ENCODE measurements at places on chromosomes 11 and 22.

DNA sequence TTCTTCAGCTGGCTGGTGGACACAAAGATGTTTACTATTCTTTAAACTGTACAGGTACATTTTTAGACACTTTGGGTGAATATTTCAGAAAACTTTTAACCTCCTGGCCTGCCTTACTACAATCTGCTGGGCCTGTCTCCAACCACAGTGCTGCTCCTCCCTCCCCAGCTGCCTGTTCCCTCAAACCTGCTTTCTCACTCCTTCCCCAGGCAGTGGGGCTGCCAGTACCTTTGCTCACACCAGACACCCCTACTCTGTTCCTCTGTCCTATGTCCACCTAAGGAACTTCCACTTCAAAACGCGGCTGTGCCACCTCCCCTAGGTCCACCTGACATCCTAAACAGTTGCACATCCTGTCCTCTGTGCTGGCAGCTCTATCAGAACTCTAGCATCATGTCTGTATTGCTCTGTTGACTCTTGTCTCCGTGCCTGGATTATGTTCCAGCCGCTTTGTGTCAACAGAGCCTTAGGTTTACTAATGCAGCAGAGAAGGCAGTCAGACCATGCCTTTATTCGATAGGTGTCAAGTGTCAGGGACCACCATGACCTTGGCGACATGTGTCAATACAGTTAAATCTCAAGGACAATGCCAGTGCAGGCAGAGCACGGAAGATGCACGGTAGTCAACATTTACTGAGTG, 13.4 kb downstream of the ZP1 start:
- DNase-seq: no peak

GRCh38 chr11:10568486-10568941, at the start of gene LYVE1:
Gene LYVE1 (minus strand): TSS chr11:10568665. CDS start chr11:10568532, 133 bp downstream.
- peak; percentile 33 for DNase-seq

GRCh38 chr11:47288066-47288465, 18.1 kb downstream of the MADD start:
- DNase-seq: no peak

DNA sequence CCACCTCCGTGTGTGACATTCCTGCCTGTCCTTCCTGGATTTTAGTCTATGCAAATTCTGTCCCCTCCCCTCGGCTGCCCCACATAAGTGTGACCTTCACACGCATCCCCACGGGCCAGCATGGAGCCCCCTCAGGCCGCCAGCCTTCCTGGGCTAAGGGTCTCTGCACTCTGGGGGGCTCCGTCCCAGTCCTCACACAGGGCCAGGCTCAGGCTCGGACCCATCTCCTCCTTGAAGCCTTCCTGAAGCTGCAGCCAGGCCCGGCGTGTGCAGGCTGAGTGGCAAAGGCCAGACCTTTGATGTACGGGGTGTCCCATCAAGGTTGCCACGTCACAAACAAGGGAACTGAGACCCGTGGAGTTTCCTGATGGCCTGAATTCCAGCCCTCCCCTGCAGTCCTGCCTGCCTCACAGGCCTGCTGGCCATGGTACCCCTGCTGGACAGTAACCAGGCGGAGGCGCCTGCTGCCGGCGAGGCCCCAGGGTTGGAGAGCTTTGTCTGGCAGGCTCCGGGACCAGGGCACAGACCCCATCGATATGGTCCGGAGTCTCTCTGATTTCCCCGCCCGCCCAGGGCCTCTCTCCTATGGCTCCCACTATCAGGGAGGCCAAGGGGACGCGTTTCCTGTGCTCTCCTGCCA, 791.7 kb downstream of the BRD1 start:
- DNase-seq: no peak

GRCh38 chr22:47393191-47393590, 630.7 kb downstream of the TBC1D22A start:
- DNase-seq: no peak

GRCh38 chr11:40732132-40732531, 727.3 kb downstream of the LRRC4C start:
- DNase-seq: no peak

DNA sequence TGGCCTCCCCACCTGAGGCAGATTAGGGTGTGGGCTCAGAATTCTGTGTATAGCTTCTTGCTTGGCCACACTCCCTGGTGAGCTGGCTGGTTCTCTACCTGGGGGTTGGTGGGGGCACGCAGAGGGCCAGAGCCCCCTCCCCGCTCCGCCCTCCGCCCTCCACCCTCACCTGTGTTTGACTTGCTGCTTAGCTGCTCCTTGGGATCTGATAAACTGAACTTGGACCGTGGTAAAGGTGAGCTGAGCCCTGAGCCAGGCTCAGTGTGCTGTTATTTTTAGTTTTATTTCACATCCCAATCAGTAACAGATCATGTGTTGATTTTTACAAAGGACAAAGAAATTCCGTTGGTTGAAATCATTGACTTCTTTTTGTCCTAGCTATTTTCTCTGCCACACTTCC, 2.0 kb downstream of the OVOL1 start:
- no peak for DNase-seq

- no peak for DNase-seq
Observed at GRCh38 chr22:26777156-26777801, 119.9 kb downstream of the MIAT start.

DNA sequence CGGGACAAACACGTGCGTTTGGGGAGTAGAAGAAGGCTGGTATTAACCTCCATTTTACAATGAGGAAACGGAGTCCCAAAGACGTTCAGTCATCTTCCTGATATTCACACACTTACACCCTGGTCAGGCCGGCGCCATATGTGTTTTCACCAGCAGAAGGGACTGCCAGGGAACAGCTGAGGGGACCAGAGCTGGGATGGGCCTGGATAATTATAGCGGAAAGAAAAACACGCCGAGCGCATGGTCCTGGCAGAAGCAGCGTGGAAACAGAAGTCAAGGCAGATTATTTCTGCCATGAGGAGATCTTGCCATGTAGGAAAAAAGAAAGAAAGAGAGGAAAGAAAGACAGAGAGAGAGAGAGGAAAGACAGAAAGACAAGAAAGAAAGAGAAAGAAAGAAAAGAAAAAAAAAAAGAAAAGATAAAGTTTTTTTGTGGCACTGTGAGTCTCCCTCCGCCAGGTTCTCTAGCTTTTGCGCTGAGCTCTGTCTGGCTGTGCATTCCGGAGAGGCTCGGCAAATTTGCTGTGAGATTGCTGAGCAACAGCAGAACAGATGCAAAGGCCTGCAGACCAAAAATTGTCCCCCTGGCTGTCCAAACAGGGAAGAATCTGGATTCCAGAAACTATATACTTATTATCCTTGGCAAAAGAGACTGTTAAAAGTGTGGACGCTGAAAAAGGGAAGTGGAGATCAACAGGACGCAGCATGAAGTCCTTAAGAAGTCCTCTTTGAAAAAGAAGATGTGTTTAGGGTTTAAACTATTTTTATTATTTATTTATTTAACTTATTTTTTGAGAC, 1.3 kb upstream of the UCP2 start:
- DNase-seq: peak; percentile 60

GRCh38 chr22:44931077-44931540, 78.7 kb downstream of the PHF21B start:
- peak; percentile 56 for DNase-seq

DNA sequence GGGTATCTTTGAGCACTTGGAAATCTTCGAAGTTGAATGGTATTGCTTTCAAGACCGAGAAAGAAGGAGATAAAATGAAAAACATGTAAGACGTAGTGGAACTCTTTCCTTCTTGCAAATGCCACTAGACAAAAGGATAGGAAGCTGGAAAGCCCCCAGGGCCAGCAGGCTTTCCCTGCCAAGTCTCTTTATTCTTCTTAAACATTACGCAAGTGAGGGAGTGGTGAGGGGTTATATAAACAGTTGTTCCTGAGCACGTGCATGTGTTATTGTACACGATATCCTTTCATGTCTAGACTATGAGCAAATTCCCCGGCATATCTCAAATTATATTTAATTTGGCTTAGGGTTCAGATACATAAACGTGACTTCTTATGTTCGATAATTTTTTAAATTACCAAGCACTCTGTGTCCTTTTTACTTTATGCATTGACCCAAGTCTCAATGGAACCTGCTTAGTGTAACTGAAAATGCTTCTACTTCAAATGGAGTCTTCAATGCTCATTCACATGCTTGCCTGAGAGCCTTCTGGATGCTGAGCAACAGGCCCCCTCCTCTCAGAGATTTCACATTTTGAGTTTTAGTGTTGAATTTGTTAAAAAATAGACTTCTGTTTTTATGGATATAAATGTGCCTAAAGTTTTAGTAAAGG, 59.0 kb downstream of the PPP2R1B start:
- DNase-seq: no peak

DNA sequence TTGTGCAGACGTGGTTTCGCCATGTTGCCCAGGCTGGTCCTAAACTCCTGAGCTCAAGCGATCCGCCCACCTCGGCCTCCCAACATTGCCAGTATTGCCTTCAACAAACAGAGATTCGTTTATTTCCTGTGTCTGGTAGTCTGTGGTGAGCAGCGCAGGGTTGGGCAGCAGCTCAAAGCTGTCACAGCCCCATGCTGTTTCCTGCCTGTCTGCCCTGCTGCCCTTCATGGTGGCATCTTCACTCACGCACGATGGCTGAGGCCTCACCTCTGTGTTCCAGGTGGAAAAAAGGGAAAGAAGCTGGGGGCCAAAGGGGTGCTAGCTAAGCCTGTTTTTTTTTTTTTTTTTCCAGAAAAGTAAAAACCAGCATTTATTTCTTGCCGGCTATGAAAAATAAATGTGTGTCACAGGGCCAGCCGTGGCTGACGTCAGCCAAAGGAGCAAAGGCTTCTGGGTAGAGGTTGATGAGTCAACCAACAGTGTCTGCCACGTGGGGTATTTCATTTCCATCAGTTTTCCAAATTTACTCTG, 28.8 kb downstream of the TBC1D22A start:
- DNase-seq: no peak

DNA sequence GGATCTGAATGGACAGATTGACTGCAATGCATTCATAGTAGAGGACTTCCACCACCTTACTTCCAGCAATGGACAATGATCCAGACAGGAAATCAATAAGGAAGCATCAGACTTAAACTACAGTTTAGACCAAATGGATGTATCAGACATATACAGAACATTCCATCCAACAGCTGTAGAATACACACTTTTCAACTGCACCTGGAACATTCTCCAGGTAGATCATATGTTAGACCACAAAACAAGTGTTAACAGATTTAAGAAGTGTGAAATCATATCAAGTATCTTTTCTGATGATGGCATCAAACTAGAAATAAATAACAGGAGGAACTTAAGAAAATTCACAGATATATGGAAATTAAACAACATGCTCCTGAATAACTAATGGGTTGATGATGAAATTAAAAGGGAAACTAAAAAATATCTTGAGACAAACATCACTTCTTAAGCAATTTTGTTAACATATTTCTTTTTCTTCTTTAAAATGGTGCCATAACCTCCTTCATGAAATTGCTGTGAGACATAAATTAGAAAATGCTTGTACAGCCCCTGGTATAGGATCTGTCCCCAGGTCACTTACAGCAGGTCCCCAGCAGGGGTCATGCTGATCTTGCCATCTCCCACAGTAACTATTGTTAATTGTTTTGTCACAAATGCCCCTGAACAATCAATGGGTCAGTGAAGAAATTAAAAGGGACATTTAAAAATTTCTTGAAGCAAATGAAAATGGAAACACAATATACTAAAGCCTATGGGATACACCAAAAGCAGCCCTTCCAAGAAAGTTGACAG, 100.0 kb upstream of the OR4B1 start:
- DNase-seq: no peak

DNA sequence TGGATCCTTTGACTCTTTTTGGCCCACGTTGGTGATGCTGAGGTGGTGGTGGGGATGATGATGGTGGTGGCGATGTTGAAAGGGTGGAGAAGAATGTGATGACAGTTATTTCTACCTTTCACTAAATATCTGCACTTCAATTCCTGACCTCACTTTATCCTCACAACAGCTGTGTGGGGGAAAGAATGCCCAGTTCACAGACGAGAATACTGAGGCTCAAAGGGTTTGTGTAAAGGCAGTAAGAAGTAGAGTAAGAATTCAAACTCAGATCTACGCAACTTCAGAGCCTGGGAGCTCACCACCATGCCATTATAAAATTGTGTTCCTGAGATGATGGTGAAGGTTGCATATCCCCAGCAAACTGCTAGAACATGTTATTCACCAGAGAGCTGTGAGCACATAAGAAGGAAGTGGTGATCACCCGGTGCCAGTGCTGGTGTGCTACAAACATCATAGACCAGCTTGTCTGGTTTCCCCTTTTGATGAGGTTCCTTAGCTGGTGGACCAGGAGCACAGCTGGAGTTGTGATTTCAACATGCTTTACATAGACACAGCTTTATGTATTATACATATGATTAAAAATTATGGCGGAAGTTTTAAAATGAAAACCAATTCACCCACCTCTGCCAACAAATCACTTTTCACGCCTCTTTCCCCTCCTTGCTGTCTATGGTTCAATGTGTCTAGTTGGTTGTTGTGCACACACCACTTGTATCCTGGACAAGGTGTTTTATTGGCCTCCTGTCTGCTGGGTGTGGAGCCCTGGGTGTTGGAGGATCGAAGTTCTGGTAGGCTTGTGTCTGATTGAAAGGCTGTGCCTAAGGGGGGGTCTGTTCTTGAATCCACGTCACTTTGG, 6.2 kb downstream of the ST14 start:
- no peak for DNase-seq

- no peak for DNase-seq
Observed at GRCh38 chr11:23789200-23789853, 707.5 kb upstream of the LUZP2 start.

DNA sequence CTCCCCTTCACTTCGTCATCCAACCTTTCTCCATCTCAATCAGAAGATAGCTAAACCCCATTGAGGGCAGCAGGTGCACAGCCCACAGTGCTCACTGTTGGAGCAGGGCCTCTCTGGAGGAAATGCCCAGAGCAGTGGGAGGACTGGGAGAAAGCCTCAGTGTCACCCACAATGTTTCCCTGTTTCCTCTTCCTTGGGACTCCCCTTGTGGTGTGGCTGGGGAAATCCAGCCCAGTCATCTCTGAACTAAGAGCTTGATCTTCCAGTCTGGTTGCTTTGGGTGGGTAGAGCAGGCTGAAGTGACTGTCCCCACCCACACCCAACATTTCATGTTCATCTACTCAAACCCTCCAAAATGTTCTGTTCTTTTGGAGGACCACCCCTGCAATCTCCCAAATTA, 29.8 kb upstream of the EED start:
- DNase-seq: no peak

DNA sequence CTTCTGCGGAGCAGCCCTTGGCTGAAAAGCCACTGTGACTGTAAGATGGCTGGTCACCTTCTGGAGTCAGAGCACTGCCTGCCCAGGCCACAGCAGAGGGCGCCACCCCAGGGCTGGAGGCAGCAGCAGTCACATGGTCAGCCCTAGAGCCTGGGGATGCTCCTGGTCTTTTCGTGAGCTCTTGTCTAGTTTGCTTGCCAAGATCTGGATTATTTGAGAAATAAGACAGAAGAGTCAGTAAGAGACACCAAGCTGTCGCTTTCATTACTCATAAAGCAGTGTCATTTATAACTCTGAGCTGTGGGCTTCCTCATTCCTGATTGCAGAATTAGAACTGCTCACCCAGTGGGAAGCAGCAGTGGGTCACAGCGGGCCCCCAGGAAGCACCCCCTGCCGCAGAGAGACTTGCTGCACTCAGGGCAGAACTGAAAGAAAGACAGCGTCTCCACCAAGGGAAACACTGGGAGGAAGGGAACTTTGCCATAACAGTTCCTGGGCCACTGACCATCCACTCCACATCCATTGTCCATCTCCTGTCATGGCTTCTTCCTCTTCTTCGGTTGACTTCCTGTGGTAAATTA, 56.7 kb downstream of the PPP6R2 start:
- DNase-seq: no peak

- DNase-seq: no peak
Observed at GRCh38 chr11:129283141-129283540, 91.0 kb upstream of the ARHGAP32 start.

Data from right hindlimb (tissue), 1 donor.